ENCODE measurements at places on chromosomes 1 and 21.

GRCh38 chr1:4636644-4637380, 17.6 kb upstream of the AJAP1 start:
- DNase-seq, result no peak

DNA sequence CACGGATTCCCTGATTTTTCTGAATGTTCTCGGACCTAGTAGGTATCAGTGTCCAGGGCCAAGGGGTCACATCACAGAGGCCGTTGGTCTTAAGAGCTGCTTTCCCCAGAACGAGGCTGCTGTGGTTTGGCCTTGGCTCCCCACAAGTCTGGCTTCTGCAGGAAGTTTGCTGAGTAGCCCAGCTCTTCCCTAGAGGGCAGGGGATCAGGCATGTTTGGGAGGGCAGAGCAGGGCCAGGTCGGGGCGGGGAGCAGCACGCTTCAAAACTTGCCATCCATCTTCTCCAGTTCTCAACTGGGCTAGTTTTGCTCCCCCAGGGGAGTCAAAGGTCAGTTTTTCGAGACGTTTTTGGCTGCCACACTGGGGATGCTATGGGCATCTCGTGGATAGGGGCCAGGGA, 37.0 kb downstream of the MAN1C1 start:
- DNase-seq, result no peak

GRCh38 chr1:94093396-94093795, 27.6 kb downstream of the ABCA4 start:
- no peak for DNase-seq

DNA sequence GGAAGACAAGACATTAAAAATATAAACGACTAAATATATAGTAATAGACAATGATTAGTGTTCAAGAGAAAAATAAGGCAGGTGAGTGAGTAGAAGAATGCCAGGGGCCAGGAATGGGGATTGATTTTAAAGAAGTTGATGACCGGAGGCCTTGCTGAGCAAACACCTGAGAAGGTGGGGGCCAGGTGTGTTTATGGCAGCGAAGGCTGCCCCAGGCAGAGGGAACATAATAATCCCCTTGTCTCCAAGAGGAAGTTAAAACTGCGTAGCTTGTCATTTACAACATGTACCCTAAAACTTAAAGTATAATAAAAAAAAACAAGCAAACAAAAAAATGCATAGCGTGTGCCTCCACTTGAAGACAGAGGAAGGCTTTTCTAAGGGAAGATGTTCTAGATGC, 220.3 kb downstream of the URB2 start:
- DNase-seq, result no peak

- no peak for DNase-seq
Measured at GRCh38 chr1:61518670-61519400, 206.1 kb downstream of the TM2D1 start.

DNA sequence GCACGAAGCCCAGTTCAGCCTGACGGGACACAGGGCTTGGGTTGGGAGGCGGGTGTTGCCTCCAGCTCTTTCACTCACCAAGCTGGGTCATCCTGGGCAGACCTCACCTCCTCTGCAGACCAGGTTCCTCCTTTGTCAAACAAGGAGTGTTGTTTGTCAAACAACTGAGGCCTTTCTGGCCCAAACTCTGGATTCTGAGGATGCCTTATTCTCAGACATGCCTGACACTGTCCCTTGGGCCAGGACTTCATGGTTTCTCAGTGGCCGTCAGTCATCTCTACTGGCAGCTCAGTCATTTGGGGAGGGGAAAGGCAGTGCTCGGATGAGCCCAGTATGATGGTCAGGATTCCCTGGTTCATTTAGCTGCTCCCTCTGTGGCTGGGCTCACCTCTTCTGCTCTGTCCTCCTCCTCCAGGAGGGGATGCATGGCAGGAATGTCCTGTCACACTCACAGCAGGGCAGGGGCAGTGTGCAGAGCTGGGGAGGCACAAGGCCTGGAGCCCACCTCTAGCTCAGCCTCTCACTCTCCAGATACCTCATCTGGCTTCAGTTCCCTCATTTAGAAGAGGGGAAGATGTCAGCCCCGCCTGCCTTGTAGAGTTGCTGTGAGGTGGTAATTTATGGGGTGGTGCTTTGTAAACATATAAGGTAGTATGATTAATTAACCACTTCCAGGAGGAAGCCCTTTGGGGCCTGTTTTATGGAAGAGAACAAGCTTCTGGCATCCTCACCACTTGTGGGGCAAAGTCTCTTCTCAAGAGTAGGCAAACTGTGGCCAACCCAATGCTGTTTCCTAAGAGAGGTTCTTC, 20.6 kb downstream of the SLC2A1 start:
- no peak for DNase-seq

DNA sequence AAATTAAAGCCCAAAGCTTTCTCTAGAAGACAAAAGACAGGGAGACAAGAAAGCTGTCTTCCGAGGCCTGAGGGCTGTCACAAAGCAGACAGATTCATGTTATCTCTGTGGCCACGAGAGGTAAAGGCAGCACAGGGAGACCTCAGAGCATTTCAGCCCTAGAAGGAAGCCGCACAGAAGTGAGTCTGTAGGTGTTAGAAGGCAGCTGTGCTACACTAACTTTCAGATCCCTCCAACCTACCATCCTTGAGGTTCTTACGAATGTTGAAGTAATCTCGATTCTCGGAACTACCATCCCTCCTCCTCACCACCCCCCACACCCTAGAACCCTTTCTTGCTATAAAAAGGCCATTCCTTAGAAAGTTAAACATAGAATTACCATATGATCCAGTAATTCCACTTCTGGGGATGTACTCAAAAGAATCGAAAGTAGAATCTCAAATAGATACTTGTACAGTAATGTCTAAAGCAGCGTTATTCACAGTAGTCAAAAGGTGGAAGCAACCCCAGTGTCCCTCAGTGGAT, 21.5 kb upstream of the LYST start:
- peak; percentile 72 for DNase-seq

DNA sequence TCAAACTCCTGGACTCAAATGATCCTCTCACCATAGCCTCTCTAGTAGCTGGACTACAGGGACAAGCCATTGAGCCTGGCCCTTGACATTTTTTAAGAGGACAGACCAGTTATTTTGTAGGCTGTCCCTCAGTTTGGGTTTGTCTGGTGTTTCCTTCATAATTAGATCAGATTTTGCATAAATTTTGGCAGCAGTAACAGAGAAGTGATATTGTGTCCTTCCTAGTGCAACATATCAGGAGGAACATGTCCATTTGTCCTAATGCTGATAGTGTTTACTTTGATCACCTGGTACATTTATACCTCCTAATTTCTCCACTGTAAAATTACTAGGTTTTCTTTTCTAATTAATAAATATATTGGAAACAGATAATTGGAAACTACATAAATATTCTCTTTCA, 5.9 kb upstream of the NID1 start:
- DNase-seq, result no peak

DNA sequence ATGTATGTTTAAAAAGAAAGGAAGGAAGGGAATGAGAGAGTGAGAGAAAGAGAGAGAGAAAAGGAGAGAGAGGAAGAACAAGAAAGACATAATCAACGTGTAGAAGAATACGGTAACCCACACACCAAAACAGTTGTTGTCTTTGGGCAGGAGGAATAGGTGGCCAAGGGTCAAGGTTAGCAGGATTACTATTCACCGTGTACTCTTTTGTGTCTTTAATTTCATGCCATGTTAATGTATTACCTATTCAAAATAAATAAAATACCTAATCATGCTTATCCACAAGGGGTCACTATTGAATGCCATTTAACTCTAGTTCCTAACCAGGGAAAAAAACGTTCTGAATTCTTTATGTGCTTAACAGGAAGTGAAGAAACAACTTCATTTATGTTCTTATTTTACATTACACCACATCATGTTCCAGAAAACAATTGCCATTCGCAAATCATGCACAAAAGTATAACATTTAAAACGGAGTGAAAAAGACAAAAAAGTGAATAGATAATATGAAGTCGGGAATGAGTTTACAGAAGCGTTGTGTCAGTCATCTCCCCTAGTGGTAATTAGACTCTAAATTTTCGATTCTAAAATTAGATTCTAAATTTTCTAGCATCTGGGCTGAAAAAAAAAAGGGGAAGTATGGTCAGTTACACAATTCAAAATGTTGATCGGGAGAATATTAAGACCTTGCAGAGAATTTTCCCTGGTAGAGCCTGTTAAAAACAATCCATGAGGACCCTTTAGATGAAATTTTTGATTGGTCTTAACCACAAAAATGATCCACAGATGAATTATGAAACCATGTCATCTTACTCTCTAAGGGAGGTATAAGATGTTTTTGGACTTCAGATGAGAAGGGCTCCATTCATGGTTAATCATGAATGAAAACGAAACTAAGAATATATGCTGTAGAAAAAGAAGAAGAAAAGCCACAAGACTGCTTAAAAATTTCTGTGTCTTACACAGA, 700 bp upstream of the KMO start:
- no peak for DNase-seq

- no peak for DNase-seq
Measured at GRCh38 chr1:42533101-42533863, 70.2 kb downstream of the CCDC30 start.

- no peak for DNase-seq
Measured at GRCh38 chr1:21267191-21268077, 22.8 kb downstream of the ECE1 start.

GRCh38 chr1:208235356-208235981, 8.7 kb downstream of the PLXNA2 start:
- no peak for DNase-seq

GRCh38 chr1:161019751-161020495, 1.0 kb downstream of the F11R start:
- DNase-seq, result no peak

DNA sequence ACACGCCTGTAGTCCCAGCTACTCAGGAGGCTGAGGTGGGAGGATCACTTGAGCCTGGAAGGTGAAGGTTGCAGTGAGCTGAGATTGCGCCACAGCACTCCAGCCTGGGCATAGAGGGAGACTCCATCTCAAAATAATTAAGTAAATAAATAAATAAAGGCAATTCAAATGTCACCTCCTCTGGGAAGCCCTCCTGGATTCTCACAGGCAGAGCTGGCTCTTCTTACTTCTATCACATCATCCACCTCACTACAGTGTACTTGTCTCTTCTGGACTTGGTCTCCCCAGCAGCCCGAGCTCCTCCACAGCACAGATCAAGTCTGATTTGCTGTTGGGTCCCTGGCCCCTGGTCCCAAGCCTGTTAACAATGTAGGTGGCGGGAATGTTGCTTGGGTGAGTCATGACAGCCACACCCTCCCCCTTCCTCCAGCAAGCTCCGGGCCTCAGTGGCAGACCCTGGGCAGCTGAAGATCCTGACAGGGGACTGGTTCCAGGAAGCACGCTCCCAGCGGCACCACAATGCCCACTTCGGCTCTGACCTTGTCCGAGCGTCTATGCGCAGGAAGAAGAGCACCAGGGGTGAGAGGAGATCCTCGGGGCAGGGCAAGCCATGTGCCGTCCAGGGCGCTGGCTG, 5.3 kb downstream of the SYTL1 start:
- DNase-seq, result no peak

- no peak for DNase-seq
Measured at GRCh38 chr1:201094832-201095231, 17.4 kb downstream of the CACNA1S start.

- no peak for DNase-seq
Measured at GRCh38 chr1:6198646-6199297, 623 bp downstream of the RPL22 start.

DNA sequence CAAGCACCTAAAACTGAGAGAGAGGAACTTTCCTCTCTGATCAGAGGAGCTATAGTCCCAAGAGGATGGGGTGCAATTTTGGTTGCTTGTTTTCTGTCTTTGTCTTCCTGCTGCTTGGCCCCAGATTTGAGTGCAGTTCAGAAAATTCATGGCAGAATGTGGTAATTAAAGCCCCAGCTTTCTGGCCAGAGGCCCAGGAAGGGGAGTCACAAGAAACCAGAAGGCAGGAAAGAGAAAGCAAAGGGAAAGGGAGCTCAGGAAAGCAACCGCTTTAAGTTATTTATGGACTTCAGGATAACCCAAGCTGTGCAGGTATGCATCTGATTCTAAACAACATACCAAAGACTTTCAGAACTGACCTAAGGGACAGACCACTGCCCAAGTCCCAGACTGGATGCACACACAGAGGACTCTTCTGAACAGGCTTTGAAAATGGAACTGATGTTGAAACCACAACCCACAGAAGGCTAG, 88.8 kb downstream of the ST3GAL3 start:
- DNase-seq, result no peak

DNA sequence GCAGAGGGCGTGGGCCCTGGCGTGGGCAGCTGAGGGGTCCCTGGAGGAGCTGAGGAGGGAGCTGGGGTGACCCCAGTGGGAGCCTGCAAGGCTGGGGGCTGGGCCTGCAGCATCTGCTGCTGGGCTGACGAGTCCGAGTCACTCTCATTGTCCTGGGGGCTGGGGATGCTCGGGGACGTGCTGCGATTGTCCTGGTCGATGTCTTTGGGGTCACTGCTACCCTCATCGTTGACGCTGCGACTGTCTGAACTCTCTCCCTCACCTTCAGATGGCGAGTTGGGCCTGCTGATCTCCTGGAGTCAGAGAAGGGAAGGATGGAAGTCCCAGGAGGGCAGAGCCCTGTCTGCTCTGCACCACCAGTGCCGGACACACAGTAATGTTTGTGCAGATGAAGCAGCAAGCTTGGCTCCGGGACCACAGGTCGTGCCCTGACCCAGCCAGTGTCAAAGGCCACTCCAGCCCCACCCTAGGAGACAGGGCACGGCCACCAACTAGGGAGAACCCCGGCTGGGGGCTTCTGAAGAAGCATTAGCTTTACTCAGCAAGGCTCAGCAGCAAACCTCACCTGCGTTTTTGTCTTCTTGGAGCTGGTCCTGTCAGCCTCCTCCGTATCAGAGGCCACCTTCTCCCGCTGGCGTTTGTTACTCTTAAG, 43.4 kb downstream of the SLC45A1 start:
- DNase-seq, result no peak

DNA sequence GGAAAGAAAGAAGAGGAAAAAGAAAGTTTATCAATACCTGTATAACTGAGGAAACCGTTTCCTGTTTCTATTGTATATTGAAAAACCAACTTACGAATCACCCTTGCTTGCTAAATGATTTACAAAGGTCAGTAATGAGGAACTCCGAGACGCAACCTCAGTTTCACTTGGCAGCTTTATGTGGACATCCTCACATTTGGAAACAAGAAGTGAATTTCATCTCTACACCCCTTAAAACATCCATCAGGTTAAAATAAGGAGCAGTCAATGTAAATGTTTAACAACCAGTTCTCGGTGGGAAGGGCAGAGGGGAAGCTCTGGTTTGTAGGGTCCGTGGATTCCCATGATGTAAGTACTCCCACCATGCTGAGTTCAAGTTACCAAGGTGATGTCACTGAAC, 481.7 kb upstream of the RUNX1 start:
- DNase-seq, result no peak

- DNase-seq, result no peak
Measured at GRCh38 chr1:202680586-202681352, 29.5 kb downstream of the SYT2 start.
